ENCODE measurements at places on chromosomes 1 and 21.

DNA sequence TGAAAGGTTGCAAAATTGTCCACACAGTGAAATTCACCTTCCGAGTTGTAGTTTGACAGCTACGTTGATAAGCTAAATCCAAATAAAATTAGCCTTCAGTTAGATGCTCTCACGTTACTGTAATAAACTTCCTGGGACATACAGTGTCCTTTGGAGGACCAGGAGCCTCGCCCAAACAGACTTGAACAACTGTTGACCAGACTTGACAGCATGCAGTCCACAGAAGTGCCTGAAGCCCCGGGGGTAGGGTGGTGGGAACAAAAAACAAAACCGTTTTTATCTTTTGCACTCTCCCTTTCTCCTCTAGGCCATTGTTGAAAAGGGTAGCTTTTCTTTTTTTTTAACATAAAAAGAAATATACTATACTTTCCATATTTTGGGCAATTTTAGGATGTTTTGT is 172.8 kb upstream of the SAMSN1 start:
- DNase-seq, result no peak

DNA sequence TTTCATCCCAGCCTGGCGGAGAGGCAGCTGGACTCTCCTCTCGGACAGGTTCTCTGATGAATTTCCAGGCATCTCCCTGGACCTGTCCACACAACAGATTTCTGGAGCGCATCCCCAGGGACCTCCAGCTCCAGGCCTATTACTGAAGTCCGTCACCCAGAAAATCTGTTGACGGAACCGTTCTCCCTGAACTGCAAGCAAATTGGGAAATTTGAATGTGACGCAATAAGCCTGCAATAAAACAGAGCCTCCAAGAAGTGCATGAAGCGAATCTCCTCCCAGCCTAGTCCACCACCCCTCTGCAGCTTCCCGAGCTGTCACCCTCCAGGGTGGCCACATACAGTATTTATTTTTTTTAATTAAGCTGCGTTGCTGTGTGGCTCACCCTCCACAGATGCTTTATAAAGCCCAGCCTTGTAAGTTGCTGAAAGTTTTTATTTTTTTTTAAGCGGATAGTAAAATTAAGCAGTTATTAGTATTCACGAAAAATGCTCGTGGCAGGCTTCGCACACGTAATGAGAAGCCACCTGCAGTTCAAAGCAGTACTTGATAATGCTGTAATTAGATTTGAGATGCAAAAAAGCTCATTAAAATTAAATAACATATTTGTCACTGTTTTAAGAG is 173.3 kb downstream of the CAMTA1 start:
- DNase-seq, result no peak

DNA sequence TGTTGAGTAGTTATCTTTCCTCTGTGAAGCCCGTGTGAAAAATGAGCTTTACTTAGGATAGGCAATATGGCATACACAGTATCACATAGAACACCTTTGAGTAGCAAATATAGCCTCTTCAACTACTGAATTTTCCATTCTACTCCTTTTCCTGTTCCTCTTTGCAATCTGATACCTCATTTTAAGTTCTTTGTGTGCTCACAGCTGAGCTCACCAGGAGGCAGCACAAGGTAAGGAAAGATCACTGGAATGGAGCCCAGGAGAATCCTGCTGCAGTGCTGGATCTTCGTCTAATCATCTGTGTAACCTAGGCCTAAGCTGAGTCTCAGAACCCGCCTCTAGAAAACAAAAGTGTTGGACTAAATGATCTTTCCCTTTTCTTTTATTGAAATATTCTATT is 171.0 kb downstream of the LRRC40 start:
- DNase-seq, result no peak

- DNase-seq, result no peak
These were observed 1.3 kb downstream of the KMO start for GRCh38 chr1:241533326-241534115.

DNA sequence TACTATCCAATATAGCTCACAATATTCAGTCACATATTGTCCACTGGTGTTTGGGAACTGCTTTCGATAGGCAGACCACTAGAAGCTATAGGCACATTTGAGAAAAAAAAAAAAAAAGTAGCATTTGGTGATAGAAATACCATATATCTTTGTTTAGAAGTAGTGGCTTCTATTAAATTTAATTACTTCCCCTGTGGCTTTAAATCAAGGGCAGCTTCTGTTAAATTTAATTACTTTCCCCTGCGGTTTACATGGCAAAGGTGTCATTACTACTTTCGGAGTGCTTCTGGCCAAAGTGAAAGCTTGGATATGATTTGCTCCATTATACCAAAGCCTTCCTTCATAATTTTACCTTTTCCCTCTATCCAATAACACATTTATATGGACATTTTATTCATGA is 229.9 kb downstream of the TTLL7 start:
- DNase-seq, result no peak

- no peak for DNase-seq
These were observed 45.1 kb downstream of the TMEM53 start for GRCh38 chr1:44628962-44629756.

- no peak for DNase-seq
These were observed at the start of gene PTPN14 for GRCh38 chr1:214551436-214552173. Gene PTPN14 (minus strand): TSS chr1:214551602. CDS start chr1:214464803, 86,799 bp downstream.

GRCh38 chr21:29678626-29679025 is 261.2 kb downstream of the GRIK1 start:
- no peak for DNase-seq

GRCh38 chr1:152244576-152245273 is 20.7 kb upstream of the HRNR start:
- no peak for DNase-seq

GRCh38 chr1:41365772-41366454 is 4.7 kb downstream of the FOXO6 start:
- no peak for DNase-seq

- no peak for DNase-seq
These were observed 175.3 kb downstream of the USH2A start for GRCh38 chr1:216247937-216248336.

DNA sequence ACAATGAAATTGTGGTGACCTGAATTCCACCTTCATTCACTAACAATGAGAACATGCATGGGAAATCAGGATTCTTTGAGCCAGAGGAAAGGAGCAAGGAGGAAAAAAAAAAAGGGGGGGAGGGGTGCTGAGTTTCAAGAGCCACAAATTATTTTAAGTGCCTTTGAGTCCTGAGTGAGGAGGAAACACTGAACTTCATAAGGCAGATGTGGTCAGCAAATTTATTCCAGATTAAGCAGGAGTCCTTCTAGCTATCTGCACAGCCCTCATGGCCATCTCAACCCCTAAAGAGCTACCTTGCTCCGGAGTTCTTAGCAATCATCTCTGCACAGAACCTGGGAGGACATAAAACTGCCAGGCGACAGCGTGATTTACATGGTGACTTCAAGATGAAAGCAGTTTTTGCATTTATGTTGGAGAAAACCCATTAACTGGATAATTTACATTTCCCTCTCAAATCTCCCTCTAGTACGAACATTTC is 21.7 kb downstream of the ASTN1 start:
- no peak for DNase-seq

GRCh38 chr1:7518411-7518810 is 252.7 kb upstream of the VAMP3 start:
- DNase-seq, result no peak

- no peak for DNase-seq
These were observed 8.1 kb downstream of the CCSAP start for GRCh38 chr1:229334716-229335115.

GRCh38 chr1:165375623-165376022 is 19.1 kb upstream of the LMX1A start:
- DNase-seq, result no peak

DNA sequence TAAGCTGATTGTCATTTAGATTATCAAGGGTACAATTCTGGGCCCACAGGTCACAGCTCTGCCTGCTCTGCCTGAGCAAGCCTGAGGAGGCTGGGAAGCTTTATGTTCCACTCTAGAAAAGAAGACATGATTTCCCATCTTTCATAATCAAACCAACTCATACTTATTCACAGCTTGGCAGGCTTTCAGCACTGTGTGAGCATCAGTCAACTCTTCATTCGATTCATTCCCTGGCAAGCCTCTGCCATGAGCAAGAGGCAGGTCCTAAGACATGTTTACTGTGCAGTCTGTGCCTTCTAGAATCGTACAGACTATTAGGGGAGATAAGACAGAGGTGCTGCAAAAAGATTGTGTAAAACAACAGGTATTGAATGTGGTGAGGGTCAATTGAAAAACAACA is 24.5 kb upstream of the KIRREL1 start:
- no peak for DNase-seq

DNA sequence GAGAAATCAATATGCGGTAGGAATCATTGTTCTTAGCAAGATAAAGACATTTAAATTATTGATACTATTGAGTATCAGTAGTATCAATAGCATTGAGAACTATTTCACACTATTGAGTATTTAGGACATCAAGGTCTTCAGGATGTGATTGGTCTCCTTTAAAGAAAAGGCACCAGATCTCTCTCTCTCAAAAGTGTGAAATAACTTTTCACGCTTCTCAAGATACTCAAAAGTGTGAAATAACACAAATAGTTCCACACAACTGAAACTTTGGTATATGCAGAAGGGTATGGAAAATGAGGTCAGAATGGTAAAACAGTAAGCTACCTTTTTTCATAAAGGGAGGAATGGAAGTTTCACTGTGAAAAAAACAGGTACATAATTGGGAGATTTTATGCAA is 6.7 kb upstream of the PYHIN1 start:
- no peak for DNase-seq

GRCh38 chr21:43269440-43269839 is 100.6 kb downstream of the CRYAA start:
- DNase-seq, result peak; percentile 29

- DNase-seq, result no peak
These were observed 18.9 kb downstream of the LHX4 start for GRCh38 chr1:180248731-180249681.

- DNase-seq, result no peak
These were observed 58.9 kb downstream of the DIRAS3 start for GRCh38 chr1:67991546-67991945.

GRCh38 chr1:198467907-198468306 is 72.6 kb downstream of the ATP6V1G3 start:
- DNase-seq, result no peak

GRCh38 chr1:5955479-5955977 is 36.7 kb downstream of the NPHP4 start:
- DNase-seq, result no peak

DNA sequence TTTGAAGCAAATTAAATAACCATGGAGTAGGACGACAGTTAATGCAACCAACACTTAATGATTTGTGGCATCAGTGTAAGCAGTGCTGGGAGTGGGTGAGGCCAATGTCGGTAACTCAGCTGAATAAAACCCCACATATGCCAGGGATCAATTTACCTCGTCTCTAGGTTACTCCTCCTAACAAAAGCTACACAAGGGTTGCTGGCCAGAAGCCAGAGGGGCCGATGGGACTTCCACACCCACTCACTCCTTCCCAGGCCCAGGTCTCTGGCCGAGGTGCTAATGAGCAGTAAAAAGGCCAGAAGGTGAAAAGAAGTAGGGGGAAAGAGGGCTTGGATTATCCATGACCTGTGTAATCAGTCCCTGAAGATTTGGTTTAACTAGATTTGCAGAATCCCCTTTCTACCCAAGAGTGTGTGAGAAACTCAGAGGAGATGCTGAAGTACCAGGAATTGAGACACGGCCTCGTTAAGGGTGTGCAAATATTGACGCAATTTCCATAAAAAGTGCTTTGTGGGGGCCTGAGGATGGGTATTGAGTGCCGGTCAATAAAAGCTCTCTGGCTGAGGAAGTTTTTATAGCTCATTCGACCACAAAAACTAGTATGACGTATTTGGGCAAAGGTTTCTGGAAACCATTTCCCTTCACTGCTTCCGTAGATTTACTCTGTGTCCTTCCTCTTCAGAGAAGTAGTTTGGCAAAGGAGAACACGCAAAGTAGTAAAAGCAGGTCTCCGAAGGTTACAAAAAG is 145.5 kb downstream of the TBX15 start:
- DNase-seq, result no peak

DNA sequence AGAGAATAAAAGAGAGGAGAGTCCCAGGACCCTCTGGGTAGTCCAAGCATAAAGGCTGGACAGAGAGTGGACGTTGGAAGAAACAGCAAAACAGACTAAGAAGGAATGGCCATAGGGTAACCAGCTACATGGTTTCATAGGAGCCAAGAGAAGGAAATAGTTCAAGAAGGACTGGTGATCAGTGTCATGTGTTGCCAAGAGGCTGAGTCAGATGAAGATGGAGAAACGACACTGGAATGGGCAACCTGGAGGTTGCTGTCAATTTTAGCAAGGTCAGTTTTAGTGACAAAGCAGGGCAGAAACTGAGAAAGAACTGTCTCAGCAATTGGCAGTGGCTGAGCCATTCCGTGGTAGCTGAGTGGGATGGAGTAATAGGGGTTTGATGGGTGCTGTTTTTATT is 41.4 kb downstream of the HMGB4 start:
- no peak for DNase-seq

- DNase-seq, result peak; percentile 43
These were observed 39.8 kb downstream of the HTR6 start for GRCh38 chr1:19704247-19705113.

GRCh38 chr1:173562813-173563212 is 40.1 kb downstream of the SLC9C2 start:
- DNase-seq, result no peak

DNA sequence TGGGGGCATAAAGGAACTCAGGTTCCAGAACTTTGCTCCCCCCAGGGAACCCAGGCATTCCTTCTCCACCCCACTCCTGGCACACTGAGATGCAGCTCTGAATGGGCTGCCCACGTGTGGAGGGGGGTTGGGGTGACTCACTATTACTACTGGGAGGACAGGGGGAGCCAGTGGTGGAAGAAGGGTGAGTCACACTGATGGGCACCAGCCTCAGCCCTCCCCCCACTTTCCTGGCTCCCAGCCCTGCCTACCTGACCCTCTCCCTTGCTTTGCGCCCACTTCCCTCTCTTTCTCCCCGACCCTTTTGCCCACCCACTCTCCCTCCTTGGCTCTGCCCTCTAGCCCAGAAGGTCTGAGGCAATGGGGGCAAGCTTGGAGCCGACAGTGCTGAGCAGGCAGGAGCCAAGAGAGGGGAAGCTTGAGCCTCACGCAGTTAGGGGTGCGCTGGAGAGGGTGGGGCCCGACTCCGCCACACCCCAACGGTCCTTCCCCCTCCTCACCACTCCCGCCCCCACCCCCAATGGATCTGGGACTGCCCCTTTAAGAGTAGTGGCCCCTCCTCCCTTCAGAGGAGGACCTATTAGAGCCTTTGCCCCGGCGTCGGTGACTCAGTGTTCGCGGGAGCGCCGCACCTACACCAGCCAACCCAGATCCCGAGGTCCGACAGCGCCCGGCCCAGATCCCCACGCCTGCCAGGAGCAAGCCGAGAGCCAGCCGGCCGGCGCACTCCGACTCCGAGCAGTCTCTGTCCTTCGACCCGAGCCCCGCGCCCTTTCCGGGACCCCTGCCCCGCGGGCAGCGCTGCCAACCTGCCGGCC is at the start of gene LMNA:
Gene LMNA, plus strand, starts transcription at position 611 of the 818 bp plus-strand sequence. CDS start 208 bp downstream, outside the sequence.
- DNase-seq, result peak; percentile 78

GRCh38 chr1:226097866-226098625 is 35.5 kb downstream of the H3-3A start:
- no peak for DNase-seq

DNA sequence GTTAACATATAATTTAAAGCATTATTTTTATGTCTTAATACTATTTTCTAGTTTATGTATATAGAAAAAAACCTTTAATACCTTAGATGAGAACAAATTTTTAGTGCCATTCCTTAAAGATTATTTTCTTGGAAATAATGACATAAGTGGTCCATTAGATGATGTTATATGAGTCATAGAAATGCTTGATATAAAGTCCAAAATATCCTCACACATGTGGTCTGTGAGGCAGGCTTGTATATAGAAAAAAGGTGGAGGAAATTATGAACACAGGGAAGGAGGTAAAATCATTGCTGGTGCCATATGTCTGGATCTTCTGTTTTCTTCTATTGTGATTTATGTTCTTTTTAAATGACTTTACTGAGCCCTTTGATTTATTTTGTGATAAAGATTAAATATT is 79.3 kb downstream of the MAP3K7CL start:
- no peak for DNase-seq

GRCh38 chr1:243459059-243459458 is 203.2 kb downstream of the SDCCAG8 start:
- no peak for DNase-seq

Data from activated T-cell treated with anti-CD3 and anti-CD28 coated beads for 4 hours (primary cell).